ENCODE measurements at places on chromosomes 1 and 21.

DNA sequence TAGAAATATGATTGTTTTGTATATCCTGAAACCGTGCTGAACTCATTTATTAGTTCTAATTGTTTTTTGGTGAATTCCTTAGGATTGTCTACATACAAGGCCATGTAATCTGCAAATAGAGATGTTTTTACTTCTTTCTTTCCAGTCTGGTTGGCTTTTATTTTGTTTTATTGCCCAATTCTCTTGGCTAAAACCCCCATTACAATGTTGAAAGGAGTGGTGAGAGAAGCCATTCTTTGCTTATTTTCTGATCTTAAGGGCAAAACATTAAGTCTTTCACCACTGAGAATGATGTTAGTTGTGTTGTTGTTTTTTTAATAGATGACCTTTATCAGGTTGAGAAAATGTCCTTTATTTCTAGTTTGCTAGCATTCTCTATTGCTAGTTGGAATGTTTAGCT is 157.3 kb downstream of the NTMT2 start:
- no peak for DNase-seq

GRCh38 chr1:215710036-215710898 is 143.2 kb downstream of the KCTD3 start:
- no peak for DNase-seq

DNA sequence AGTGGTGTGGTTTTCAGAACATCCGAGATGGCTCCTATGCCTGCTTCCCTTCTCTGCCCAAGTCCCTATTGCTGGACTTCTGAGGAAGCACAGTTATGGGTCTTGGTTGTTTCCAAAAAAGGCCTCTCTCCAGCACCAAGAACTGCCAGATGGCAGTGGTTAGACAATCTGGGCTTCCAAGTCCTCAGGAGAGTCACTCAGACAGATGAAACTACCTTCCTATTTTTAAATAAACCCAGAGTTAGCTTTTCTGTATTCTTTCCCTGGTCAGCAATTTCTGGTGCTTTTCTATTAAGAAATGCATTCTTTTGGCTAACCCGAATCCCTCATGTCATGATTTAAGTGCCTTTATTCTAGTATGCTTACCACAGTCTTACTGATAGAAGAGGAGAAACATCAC is 245.9 kb downstream of the PRDM2 start:
- no peak for DNase-seq

GRCh38 chr1:65309304-65310077 is at the start of gene DNAJC6:
Gene DNAJC6, plus strand, starts transcription at chr1:65309543. Its CDS starts 203 bp downstream, at chr1:65309746.
- no peak for DNase-seq

DNA sequence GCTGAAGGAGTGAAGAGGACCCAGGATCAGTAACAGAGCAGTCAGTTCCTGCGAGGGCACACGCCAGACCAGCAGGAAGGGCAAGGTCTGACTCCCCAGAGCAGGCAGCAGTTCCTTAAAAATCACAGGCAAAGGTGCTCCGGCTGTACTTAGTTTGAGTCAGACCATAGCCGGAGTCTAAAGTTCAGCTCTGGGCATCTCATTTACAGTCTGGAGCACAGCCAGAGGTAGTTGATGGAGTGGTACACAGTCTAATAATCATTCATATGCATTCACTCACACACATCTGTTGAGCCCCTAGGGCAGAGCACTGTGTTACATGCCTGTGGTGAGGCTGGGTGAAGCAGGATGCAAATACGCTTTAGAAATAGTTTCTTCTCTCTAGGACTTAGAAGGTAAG is 7.3 kb upstream of the AMIGO1 start:
- no peak for DNase-seq

GRCh38 chr1:42143896-42144710 is 9.1 kb upstream of the GUCA2B start:
- no peak for DNase-seq

DNA sequence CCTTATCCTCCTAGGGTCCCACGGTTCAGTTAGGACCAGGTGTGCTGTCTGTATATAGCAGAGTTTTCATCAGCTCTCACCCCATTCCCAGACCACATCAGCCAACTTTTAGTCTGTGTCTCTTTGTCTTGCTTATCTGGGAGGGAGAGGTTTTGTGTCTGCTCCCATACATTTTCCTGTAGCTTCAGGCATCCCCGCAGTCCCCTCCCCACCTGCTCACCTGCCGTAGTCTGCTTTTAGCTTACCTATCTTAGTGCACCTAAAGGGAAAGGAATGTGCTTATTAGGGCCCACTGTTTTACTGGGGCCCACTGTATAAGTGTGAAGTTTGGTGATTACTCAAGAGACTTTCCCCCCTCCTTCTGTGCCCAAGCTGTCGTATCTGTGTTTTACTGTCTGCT is 225.1 kb downstream of the PLA2G4A start:
- DNase-seq = no peak

- no peak for DNase-seq
Observed at GRCh38 chr1:7422561-7422960, 348.5 kb upstream of the VAMP3 start.

DNA sequence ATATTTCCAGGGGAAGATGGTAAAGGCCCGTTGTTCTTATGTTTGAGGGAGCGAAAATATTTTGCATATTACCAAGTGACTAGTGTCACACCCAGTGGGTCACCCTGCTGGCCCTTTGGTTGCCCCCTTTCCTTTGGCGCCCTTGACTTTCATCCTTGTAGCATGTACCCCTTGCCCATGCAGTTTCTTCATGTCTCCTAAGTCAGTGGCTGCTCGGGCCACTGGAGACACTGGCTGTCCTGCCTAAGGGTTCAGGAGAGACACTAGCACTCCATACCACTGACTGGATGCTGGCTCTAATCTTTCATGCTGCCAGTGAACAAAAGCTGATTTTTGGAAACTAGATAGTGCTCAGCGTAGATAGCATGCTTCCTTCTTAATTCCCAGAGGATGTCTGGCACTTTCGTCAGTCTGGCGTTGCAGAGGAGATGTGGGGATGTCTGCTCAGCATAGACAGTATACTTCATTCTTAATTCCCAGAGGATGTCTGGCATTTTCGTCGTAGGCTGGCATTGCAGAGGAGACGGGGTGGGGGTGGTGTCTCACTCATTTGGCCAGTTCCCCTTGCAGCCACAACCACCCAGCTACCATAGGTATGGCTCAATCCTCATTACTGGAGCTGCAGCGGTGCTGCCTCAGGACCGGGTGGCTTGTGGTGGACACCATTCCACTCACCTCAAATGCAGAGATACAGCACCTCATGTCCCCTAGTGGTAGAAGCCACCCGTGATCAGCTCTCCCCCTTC is 770.9 kb upstream of the TPTE start:
- no peak for DNase-seq

DNA sequence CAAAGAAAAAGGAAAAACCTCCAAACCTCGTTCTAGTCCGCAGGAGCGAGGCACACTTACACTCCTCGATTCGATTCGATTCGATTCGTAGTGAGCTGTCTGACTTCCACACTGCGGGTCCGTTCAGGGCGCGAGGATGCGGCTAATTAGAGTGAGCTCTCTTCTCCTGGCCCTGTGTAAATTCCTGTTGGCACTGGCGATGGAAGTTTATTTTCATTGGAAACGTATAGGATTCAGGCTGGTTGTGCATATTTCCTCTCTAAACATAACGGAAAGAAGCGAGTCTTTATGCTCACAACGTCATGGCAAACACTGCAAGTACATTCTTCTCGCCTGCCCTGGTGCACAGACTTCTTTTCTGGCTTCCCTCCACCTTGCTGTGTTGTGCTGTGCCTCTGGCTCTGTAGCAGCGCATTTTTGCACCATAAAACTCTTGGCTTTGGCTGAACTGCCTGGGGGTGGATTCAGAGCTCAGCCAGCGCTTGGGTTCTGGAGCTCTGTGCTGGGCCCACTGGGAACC is 2.7 kb downstream of the HUNK start:
- no peak for DNase-seq

GRCh38 chr1:23427550-23427949 is 3.0 kb upstream of the TCEA3 start:
- DNase-seq = no peak

- DNase-seq = no peak
Observed at GRCh38 chr1:212482006-212482636, 49.4 kb downstream of the NENF start.

- no peak for DNase-seq
Observed at GRCh38 chr1:244164511-244164890, 113.4 kb downstream of the ZBTB18 start.

GRCh38 chr1:29471487-29472313 is 235.4 kb downstream of the PTPRU start:
- no peak for DNase-seq

DNA sequence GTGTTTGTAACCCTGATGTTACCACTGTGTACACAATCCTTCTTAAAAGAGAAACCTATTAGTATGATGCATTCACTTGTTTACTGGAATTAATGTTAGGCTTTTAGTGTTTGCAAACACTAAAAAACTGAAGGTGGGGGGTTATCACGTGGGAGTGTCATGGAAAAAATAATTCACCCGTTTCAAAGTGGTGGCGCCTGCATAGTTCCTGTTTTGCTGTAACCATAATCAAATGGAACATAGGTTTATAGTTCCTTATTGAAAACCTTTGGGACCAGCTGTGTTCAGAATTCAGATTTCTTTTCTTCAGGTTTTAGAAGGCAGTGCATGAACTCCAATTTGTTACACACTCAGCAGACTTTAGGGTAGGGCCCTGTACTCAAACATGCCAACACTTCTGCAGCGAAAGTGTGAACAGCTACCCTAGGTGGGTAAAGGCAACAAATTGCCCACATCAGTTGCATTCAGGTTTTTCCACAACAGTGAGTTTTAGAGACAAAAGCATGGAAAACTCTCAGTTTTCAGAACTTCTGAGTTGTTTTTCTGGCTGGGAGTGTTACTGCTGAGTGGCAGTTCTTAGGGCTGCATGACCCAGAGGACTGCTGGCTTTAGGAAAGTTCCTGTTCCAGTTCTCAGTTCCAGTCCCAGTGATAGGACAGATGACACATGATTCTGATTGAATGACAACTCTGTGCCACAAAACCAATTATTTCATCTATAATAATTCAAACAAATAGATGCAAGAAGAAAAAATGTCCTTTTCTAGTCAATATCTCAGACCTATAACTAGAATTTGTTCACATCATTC is 29.1 kb upstream of the IVNS1ABP start:
- DNase-seq = no peak

DNA sequence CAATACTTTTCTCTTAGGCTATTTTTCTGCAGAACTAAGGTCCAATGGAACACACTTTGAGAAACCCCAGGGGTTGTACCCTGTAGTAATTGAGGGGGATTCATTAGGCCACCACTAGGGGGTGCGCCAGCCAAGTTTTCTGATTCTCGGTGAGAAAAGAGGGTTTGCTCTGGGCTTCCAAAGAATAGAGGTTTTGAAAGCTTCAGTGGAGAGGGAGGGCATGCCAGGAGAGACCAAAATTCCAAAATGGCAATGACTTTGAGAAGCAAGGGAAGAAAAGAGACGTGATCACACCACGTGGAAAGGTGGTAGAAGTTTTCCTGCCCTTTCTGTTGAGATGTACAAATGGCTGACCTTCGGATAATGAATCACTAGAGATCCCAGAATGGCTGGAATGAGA is 323.3 kb downstream of the RPS6KC1 start:
- DNase-seq = peak; percentile 49

DNA sequence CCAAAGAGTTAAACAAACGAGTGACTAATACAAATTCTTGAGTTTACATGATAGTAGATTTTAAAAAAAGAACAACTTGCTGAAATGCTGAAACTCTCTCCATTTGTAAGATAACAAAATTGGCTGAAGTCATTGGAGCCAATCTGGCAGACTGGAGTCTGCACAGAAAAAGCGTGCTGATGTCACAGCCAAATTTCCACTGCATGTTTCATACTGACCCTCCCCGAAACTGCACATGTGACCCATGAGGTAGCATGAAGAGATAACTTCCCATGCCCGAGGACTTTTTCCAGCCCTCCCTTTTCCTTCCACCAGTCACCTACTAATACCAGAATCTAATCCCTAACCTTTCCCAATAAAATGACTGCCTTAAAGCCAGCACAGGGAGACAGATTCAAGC is 1.2 kb upstream of the LELP1 start:
- no peak for DNase-seq

GRCh38 chr21:34270411-34270810 is 93.4 kb upstream of the KCNE2 start:
- no peak for DNase-seq

DNA sequence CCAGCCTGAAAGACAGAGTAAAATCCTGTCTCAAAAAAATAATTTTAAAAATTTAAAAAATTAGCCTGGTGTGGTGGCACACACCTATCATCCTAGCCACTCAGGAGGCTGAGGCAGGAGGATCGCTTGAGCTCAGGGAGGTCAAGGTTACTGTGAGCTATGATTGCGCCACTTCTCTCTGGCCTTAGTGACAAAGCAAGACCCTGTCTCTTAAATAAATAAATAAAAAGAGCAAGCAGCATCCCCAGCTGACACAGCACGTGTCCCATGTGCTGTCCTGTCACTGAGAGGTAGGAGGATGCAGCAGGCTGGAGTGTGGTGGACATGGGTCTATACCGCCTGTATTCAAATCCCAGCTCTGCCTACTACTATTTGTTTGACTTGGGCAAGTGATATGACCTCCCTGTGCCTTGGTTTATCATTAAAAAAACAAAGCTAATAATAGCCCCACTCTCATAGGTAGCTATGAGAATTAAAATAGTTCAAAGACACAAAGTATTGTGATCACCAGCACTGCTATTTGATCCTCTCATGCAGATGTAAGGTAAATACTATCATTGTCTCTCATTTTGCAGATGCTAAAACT is 22.2 kb upstream of the ECE1 start:
- DNase-seq = no peak

- no peak for DNase-seq
Observed at GRCh38 chr1:55466921-55467320, 251.8 kb upstream of the USP24 start.

GRCh38 chr1:95122151-95122697 is 5.1 kb downstream of the TLCD4 start:
- no peak for DNase-seq

DNA sequence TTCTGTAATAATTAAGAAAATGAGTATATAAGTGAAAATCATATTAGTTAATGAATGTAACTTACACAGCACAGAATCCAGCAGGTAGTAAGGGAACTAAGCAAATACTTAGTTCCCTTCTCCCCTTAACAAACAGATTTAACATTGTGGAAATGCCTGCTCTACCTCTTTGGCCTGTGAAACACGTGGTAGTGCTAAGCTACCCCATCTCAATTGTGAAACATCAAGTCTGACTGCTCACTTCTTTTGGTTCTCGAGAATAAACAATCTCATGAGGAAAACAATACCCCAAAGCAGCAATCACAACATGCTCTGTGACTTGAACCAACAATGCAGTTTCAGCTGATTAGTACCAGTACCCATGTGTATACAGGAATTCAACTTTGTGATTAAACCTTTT is 4.7 kb downstream of the MYSM1 start:
- no peak for DNase-seq

GRCh38 chr1:153443486-153443885 is 17.0 kb downstream of the S100A7 start:
- no peak for DNase-seq
